ENCODE measurements at places on chromosomes 1 and 21.

GRCh38 chr1:62234688-62235087, 40.0 kb downstream of the L1TD1 start:
- DNase-seq = no peak

DNA sequence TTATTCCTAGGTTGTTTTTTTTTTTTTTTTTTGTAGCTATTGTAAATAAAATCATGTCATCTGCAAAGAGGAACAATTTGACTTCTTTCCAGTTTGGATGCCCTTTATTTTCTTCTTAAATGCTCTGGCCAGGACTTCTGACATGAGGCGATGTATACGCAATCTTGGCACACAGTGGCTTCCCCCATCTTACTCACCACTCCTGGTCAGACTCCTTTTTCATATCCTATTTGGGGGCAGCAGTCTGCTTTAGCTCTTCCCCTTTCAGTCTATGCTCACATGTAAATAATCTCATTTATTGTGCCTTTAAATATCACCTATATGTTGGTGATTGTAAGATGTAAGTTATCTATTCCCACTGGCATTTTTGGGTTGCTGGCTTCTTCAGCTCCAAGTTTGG, 56.1 kb downstream of the SLAMF6 start:
- no peak for DNase-seq

- no peak for DNase-seq
Observed at GRCh38 chr1:16221499-16221898, 9.0 kb upstream of the ARHGEF19 start.

DNA sequence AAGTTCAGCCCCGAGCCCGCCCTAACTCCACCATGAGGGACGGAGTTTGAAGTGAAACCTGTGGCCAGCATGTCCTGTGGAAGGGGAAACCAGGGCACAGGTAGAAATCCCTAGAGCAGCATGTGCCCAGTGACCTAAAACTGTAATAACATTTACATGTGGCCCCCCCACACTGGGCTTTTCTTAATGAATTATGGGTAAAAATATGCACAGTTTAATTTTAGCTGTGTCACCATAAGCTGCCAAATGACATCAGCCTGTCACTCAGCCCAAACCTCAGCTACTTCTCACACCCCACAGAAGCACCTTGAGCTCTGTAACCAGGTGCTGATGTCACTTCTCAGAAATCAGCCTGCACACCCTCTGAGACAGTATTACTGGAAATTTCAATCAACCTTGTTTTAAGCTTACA, 50.0 kb upstream of the SLC19A1 start:
- DNase-seq = peak; percentile 73

DNA sequence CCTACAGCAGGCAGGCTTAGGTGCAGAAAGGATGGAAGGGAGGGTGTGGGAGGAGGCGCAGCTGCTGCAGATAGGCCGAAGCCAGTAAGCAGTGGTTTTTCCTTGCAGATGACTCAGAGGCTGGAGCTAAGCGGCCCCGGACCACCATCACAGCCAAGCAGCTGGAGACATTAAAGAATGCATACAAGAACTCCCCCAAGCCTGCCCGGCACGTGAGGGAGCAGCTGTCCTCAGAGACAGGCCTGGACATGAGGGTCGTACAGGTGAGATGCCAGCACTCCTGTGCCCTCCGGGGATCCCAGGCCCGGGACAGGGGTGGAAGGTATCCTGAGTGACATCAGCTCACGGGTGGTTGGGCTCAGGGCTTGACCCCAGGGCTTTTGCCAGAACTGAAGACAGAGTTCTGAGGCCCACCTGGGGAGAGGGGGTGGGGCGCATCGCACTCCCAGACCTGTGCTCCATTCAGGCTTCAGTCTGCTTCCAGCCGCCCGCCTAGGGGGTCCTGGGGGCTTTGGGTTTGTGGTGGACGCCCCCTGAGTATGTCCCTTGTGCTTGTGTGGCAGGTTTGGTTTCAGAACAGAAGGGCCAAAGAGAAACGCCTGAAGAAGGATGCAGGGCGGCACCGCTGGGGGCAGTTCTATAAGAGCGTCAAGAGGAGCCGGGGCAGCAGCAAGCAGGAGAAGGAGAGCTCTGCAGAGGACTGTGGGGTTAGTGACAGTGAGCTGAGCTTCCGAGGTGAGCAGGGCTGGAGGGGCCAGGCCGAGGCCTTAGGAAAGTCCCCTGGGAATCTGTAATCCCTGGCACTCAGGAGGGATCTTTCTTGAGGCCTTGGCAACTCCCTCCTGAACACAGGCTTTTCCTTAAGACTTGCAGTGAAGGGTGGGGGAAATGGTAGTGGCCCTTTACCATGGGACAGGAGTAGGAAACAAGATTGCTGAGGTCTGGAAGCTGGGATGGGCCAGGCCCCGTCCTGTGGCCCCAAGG, 41.5 kb downstream of the LHX4 start:
- no peak for DNase-seq

- no peak for DNase-seq
Observed at GRCh38 chr1:32736812-32737791, 34.5 kb upstream of the SYNC start.

GRCh38 chr1:68320349-68320748, 88.0 kb upstream of the WLS start:
- DNase-seq = no peak

DNA sequence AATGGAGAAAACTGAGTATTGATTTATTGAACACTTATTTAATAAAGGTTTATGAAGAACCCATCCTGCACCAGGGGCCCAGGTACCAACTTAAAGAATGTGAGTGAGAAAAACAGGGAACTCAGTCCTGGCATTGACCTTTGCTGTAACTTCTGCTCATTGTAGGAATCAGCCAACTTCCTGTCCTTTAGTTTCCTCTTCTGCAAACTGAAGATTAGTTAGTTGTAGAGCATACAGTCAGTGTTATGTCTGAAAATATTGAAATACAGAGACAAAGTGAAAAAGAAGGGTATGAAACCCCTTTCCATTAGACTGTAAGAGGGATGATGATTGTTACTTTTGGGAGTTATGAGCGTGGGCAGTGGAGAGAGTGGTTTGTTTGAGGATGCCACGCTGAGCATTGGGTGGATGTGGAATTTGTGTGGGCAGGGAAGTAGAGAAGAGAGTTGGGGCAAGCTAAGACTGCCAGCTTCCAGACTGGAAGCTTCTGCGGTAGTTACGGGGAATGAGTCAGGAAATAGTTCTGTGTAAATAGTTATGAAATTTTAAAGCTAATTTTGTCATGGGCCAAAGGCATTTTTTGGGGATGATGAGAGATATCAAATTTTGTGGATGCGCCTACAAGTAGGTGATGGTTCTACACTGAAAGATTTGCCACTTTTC, 89.2 kb downstream of the GPR88 start:
- no peak for DNase-seq

DNA sequence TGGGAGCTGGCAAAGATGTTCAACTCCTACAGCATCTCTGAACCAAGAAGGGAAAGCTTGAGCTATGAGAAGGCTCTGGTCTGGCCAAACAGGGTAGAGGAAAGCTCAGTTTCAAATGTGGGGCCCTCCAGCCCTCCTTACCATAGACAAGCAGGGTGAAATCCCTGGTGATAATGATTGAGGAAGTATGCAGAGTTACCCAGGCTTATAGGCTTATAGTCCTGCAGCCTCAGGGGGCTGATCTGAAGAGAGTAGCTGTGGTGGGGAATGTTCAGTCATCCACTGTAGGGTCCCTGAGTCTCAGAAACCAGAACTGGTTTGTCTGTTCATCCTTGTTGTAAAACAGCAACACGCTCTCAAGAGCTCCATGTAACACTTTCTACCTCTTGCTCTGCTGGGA, 19.8 kb upstream of the LY9 start:
- DNase-seq = no peak

DNA sequence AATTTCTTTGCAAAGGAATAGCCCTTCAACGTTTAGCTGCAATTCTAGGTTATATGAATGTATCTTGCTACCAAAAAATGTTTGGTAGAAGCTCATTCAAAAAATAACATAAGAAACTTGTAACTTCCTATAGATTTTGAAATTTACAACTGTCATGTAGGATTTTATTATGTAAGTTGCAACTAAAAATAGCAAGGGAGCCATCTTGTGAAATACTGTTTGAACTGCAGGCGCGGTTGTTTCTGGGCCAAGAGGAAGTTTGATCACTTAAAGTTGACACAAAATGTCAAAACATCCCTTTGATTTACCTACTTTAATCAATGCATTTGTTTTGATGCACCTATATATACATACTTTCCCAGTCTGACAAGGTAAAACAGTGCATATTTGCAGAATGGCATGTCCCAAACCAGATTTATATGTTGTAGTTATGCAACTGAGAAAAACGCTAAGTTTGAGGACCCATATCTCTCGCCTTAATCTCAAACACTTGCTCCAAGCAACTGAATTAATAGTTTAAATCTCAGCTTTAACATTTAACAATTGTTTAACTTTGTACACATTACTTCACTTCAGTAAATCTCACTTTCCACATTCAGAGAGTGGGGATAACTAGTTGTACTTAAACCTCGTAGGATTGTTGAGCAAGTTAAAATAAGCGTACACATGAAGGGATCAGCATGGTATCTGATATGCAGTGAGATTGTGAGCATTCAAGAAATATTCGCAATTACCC, 63.9 kb downstream of the KCNK2 start:
- no peak for DNase-seq

GRCh38 chr21:18840239-18840638, 436.7 kb upstream of the TMPRSS15 start:
- no peak for DNase-seq

- DNase-seq = no peak
Observed at GRCh38 chr1:159992161-159992560, 38.1 kb upstream of the SLAMF9 start.

DNA sequence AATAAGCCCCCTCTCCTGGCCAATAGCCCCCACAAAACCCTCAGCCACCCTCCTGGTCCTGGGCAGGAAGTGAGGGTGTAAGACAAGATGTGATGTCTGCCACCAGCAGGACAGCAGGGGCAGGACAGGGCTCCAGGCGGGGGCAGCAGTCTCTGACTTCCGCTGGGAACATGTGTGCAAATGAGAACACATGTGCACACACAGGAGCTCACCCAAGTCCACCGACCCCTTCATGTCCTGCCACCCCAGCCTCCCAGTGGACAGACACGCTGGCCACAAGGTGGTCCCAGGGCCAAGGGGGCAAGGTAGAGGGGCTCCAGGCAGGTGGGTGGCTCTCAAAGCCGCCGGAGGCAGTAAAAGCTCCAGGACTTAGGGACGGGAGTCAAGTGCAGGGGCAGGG, 60.1 kb downstream of the KCNAB2 start:
- DNase-seq = no peak

GRCh38 chr1:166956057-166956850, 19.1 kb downstream of the ILDR2 start:
- DNase-seq = no peak

GRCh38 chr1:199619223-199619622, 408.3 kb upstream of the NR5A2 start:
- DNase-seq = no peak

DNA sequence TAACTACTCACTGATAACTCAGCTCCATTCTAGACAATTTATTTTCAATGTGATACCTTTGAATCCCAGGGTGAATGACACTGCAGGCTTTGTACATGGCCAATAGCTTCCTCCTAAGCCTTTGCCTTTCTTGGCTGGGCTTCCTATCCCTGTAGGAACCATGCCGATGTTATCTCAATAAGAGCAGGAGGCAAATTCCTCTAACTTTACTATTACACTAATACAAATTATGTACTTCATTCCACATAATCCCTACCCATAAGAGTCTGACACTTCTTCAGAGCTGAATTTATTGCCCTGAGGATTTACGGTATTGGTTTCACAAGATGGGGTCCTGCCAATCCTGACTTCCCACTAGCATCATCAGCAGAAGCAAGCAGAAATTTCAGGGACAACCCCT, 14.0 kb downstream of the TGFBR3 start:
- no peak for DNase-seq

DNA sequence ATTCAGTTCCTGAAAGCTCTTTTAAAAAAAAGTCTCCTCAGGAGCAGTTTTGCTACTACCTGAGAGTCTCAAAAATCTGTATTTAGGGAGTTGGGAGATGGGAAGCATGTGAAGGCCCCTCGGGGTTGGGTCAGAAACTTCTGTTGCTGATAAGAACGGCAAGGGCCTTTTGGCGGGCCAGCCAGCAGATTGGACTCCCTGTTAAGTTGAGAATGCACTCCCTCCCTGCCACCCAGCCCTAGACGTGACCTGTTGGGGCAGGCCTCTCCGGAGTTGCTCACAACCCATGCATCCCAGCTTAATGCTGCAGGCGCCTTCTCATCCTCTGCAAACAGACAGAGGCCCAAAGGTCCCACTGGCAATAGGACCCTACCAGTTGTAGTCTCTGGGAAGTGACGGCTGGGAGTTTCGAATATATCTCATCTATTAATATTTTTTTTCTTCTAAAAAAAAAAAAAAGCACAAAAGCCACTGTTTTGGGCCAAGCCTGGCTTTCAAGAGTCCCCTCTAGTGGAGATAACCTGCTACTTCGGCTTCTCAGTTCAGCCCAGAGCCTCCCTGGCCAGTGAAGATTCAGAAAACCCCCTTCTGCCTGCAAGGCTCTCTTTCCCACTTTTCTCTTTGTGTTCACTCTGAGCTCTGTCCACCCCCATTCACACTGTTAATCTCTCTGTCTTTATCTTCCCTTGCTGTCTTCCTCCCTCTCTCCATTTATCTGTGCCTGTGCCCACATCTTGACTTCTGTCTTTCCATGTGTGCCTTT, 5.3 kb downstream of the PLXNA2 start:
- no peak for DNase-seq

DNA sequence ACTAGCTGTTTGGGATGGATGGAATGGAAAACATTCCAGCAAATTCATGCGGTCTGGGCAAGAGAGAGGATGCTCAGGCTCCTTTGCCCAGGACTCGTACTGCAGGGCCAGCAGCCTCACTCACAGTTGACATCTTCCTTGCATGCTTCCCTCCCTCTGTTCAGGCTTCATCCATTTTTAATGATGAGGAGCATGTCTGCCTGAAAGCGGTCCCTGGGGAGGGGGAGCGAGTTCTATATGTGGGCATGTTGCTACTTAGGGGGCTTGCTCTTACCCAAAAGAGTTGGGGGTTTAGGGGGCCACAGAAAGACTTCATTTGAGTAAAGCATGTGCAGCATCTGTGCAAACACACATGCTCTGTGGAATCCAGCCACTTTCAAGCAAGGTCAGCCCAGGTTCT, 98.2 kb downstream of the HMGB4 start:
- DNase-seq = no peak

DNA sequence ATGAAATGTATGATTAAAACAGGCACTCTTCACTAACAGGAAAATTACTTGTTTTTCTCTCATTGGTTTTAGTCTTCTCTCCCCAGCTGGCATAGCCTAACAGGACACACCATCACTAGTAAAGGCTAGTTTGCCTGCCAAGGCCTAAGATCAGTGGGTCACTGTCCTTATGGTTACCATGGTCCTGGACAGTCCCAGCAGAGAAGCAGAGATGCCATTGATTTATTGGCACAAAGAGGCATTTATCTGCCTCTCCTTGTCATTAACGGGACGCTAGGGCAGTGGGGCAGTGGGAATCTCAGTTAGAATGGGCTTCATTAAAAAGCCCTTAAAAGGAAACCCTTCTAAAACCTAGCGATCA, 13.9 kb downstream of the CD247 start:
- no peak for DNase-seq

All from CD4-positive, alpha-beta T cell treated with Interleukin-1 beta for 1 hour (primary cell).